IMR-90 (cell line): ENCODE measurements at places on chromosomes 4 and X. TPM values are rescaled to one million over a fixed set of nuclear protein-coding genes. Genes with fewer than 3 reads are reported as not detected.

DNA sequence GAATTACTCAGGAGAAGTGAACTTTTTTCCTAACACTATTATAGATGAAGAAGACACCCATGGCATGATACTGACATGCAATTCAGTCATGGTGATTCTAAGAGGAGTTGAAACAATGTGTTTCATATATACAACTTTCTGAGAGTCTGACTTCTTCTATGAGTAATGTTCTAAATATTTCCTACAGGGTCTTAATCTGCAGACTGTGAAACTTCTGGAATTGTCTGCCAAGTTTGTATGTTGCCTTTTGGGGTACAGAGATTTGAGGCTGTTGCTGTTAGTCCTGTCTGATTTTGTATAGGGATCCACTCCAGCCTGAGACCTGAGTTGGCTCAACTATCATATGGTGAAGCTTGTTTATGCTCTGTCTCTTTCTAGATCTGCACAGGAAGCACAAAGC lies 160.6 kb upstream of the GATB start:
- DNase-seq, result peak; percentile 30

The MAGT1 gene
- 25.3 and 27.3 TPM in 2 replicates for polyA plus RNA-seq

The TCEANC gene
- polyA plus RNA-seq, result 0.53 and 0.99 TPM in 2 replicates

- DNase-seq, result peak; percentile 42
Measured at GRCh38 chrX:31036895-31037294, 34.9 kb downstream of the FTHL17 start.

DNA sequence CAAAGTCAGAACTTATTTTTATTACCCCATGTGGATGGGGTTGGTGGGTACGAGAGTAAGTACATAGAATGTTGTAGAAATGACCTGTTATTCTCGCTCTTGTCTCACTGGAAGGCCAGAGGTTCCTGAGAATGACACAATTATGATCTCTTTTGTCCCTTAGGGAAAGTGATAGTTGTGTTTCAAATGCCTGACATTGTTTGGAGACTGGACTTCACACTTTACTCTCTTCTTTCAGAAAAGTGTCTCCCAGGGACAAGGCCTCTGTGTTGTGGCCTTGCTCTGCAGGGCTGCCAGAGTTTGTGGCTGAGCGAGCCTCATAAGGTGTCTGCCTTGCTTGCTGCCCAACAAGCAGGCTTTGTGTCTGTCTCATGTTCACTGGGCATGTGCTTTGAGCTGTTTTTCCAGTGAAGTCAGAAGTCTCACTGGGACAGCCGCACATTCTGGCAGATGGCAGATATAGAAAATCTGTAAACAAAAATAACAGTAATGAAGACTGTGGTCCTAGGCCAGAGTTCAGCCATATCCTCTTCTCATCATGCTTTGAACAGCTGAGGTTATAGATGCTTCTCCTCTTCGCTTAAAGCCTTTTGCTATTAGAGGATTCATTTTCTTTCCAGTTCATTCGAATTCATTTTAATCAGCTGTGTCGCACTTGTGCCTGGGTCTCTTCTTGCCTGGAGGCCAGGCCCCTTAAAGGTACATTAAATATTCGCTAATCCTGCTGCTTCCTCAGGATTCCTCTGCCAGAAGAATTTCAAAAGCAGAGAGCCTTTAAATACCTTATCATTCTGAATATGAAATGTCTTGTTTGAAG lies 14.4 kb downstream of the PPEF1 start:
- no peak for DNase-seq

DNA sequence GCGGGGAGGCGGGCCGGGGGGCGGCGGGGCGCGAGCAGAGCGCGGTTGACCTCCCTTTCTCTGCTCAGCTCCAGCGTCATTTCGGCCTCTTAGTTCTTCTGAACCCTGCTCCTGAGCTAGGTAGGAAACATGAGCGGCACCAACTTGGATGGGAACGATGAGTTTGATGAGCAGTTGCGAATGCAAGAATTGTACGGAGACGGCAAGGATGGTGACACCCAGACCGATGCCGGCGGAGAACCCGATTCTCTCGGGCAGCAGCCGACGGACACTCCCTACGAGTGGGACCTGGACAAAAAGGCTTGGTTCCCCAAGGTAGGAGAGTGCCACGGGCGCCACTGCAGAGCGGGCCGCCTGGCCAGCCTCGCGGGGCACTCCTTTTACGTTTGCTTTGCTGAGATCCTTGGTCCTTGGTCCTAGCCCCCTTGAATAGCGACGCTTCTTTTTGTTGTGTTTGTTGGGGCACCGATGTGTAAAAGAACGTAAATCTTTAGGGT lies at the start of gene HTATSF1:
HTATSF1 (plus strand) TSS at position 37 of the 497 bp plus-strand sequence; CDS start at position 130, 93 bp downstream.
- no peak for DNase-seq

- no peak for DNase-seq
Measured at GRCh38 chrX:19865567-19866363, 21.6 kb downstream of the SH3KBP1 start.

DNA sequence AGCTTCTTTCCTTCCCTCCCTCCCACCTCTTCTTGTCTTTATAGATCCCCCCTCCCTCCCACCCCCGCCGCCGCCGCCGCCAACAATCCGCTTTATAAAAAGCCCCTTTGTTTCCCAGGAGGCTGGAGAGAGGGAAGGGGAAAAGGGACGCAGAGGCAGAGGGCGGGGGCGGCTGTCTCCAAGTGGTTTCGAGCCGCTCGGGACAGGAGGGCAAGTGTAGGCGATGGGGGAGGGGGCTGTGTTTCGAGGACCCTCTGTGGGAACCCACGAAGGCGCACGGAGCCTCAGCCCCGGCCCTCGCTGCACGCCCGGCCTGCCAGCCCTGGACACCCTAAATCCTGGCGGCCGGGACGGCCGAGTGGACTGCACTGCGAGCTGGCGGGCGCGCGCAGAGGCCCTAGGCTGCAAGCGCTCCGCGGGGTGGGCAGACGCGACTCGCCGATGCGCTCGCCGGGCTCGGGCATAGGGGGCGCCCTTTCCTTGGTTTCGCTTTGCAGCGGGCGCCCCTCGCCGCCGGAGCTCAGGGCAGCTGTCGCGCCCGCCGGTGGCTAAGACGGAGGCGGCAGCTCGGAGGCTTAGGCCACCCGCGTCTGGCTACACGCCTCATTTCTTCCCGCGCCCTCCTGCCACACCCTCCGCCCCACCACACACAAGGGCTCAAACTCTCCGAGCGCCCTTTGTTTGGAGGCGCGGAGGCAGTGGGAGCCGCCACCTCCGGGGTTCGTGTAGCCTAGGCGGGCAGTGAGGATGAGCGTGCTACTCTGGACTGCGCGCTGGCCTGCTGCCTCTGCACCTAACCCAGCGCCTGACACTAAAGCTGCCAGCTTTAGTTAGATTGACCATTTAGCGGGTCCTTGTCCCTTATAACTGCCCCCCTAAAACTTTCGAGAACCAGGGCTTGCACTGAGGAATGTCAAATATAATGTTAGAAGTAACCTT lies 2.2 kb downstream of the MAMLD1 start:
- peak; percentile 50 for DNase-seq

GRCh38 chr4:113851816-113852215 lies 90.3 kb upstream of the CAMK2D start:
- DNase-seq, result peak; percentile 35

The KDR gene
- polyA plus RNA-seq, result not detected in 2 replicates

The HHIP gene
- 7.8 and 9.6 TPM in 2 replicates for polyA plus RNA-seq

DNA sequence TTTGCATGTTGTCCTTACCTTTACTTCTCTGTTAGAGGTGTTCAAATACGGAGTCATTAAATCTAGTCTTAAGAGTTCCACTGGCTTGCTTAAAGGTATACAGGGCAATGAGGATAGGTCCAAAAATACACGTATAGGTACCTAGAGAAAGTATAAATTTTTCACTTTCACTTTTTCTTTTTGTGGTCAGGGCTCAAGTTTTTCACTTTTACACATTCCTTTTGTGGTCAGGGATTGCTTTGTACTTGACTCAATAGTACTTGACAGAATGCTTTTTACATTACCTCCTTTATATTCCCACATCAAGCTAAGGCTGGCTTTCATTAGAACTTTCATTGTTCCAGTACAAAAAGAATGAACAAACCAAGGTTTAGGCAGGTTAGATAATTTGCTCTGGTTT lies 21.7 kb downstream of the TMEM184C start:
- DNase-seq, result peak; percentile 34

DNA sequence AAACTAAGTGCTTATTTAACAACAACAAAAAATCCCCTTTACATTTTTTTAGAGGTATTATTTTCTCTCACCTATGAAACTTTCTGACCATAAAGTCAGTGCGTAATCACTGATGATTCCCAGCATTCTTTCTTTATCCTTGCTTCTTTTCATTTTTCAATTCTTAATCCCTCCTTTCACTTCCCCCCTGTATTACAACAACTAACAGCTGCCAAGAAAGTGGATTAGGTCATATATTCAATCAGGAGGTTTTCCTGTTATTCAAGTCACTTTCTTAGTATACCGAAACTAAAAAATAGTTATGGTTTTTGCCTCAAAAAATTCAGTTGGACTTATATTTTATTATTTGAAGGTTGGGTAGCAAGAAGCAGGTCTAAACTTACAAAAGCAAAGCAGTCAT lies 2.1 kb upstream of the STAP1 start:
- no peak for DNase-seq
